Fibroblast of skin of abdomen (primary cell): ENCODE measurements at places on chromosomes 16 and 17.

DNA sequence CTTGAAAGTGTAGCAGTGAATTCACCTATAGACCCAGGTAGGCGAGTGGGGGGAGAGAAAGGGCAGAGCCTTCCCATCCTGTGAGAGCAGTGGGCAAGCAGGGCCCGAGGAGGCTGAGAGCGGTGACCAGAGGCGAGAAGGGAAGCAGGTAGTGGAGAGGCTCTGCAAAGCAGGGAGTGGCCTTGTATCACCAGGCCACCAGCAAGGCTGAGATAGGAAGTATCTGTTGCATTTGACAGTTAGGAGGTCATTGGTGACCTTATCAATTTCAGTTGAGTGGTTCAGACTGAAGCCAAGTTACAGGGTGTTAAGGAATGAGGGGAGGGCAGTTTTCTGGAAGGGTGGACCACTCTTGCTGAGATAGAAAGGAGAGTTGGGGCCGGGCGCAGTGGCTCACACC is 10.7 kb upstream of the HSD3B7 start:
- DNase-seq, result no peak

GRCh38 chr17:43779145-43780125 is 658 bp upstream of the DUSP3 start:
- peak; percentile 17 for DNase-seq

DNA sequence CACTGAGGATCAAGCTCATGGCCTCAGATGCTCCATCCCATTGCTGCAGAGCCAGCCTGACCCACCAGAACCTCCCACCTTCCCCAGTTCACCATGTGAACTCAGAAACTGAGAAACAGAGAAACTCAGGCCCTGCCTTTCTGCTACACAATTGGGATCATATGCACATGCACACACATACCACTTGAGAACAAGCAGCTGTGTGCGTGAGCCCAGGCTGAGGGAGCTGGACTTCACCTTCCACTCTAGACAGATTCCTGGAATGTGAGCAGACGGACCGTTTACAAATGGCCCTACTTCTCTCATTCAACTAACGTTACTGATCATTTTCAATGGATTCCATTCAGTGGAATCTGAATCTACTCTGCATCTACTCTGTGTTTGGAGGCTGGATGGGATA is 1.7 kb upstream of the SPEM2 start:
- no peak for DNase-seq

DNA sequence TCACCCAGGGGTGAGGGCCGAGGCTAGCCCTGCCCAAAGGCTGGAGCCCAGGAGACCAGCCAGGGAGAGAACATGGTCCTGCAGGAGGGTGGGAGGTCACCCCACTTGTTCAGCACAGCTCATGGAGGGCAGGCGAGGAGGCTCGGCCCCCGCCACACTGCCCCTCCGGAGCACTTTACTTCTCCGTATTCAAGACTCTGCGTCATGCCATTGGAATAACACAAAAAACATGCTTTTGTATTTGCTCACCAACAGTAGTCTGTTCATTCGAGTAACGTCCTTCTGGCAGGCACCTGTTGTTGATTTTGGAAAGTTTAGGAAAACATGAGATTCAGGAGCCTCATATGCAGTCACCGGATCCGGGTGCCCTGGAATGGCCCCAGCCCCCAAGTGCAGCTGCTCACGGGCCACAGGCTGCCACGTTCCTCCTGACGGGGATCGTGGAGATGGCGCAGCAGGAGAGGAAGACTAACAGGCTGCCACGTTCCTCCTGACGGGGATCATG is 81.1 kb upstream of the DNAH17 start:
- DNase-seq, result peak; percentile 81

DNA sequence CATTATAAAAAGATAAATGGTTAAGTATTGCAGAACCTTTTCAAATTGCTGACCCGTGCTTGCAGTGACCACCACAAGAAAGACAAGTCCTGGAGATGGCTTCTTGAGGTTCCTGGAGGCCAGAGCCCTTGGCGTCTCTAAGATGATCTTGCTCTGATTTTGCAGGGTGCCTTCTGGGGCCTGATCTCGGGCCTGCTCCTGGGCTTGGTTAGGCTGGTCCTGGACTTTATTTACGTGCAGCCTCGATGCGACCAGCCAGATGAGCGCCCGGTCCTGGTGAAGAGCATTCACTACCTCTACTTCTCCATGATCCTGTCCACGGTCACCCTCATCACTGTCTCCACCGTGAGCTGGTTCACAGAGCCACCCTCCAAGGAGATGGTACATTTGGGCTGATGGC is 63.0 kb downstream of the SLC5A11 start:
- no peak for DNase-seq

- DNase-seq, result no peak
Observed at GRCh38 chr16:82241469-82242052, 71.5 kb upstream of the MPHOSPH6 start.

- DNase-seq, result peak; percentile 45
Observed at GRCh38 chr16:71499775-71500364, 10.7 kb upstream of the ZNF19 start.

- no peak for DNase-seq
Observed at GRCh38 chr16:55301385-55302008, 22.5 kb upstream of the IRX6 start.

DNA sequence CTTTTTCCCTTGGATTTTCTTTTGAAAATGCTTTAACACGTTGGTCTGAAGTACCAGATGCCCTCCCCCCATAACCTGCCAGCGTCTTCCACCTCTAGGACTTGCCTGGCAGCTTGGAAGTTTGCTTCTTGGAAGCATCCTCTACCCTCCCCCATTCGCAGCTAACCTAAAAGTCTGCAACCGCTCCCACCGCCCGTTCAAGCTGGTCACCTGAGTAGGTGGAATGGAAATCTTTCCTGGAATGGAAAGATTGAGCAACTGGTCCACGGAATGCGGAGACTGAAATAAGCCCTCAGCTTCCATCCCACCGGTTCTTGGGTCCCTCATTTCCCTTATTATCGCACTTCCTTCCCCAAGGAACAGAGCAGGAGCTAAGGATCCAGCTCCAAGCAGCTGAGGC is 31.4 kb downstream of the HS3ST3B1 start:
- no peak for DNase-seq

GRCh38 chr16:57773019-57773418 is 29.3 kb downstream of the KIFC3 start:
- no peak for DNase-seq

DNA sequence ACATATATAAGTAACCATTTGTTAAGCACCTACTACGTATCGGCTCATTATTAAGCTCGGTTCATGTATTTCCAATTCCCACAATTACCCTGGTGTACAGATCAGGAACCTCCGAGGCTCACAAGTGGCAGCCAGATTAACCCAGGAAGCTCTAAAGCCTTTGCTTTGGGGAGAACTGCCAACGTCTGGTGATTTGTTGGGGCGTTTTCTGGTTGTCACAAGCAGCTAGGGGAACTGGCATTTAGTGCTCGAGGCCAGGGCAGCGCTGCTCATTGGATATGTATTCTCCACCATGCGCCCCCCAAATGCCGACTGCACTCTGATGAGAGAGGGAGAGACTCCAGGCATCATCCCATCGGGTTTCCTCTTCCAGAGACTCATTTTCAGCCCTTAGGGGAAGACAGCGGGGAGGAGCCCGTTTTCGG is 541 bp downstream of the ZNF18 start:
- no peak for DNase-seq

GRCh38 chr17:42574463-42574862 is 3.1 kb downstream of the PSMC3IP start:
- no peak for DNase-seq

DNA sequence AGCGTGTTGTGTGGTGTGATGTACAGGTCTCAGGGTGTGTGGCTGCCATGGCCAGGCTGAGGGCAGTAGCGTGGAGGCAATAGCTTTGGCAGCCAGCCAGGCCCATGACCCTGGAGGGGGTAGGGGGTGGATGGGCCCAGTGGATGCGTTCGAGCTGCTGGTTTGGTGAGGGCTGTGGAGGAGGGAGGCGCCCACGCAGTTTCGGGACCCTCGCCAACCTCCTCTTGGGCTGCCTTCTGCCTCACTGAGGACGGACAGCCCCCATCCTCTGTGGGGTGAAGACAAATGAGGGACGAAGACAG is 238.6 kb upstream of the GSE1 start:
- no peak for DNase-seq

GRCh38 chr17:67982034-67982640 is 14.1 kb downstream of the C17orf58 start:
- no peak for DNase-seq

DNA sequence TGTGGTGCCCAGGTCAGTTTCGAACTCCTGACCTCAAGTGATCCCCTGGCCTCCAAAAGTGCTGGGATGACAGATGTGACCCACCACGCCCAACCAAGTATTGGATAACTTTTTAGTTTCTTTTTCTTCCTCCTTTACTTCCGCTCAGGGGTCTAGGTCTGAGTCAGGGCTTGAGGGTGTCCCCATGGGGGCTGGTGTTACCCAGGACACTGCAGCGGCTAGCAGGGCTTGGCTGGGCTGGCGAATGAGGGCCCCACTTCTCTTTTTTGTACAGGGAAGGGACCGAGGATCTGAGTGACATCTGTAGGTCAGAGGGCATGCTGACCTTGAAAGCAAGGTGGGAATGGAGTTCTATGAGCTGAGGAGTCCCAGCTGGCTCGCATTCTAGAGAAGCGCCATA is 24.9 kb downstream of the RAB11FIP3 start:
- no peak for DNase-seq

DNA sequence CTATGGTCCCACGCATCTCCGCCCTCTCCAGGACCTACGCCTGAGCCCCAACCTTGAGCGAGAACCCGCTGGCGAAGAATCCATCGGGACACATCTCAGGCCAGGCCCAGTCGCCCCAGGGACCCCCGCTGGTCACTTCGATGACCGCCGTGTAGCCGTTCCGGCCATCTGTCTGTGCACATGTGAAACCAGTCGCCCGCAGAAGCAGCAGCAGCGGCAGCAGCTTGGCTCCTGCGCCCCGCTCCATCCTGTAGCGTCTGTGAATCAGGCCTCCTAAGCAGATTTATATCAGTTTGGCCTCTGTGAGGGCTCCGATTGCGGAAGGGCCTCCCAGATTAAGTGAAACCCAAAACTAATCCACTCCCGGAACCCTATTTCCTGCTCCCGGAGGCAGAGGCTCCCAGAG is at the start of gene VMO1:
Gene VMO1 (minus strand): TSS at position 259 of the 406 bp plus-strand sequence. CDS start 12 bp downstream, at position 247.
- peak; percentile 18 for DNase-seq

DNA sequence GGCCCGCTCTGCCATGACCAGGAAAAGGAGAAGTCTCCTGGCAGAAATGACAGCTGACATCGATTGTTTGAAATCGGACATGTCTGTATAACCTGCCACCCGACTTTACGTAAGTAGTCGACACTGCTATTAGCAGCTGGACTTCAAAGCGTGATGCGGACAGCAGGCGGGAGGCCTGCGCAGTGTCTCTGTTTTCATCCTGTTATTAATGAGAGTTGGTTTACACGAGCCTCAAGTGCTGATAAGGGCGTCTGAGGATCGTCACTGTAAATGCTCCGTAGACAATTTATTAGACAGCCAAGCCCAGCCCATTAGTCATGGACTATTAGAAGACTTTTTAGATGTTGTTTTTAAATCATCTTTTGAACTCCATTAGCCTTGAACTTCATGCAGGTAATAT is 328.3 kb downstream of the FOXL1 start:
- DNase-seq, result no peak

DNA sequence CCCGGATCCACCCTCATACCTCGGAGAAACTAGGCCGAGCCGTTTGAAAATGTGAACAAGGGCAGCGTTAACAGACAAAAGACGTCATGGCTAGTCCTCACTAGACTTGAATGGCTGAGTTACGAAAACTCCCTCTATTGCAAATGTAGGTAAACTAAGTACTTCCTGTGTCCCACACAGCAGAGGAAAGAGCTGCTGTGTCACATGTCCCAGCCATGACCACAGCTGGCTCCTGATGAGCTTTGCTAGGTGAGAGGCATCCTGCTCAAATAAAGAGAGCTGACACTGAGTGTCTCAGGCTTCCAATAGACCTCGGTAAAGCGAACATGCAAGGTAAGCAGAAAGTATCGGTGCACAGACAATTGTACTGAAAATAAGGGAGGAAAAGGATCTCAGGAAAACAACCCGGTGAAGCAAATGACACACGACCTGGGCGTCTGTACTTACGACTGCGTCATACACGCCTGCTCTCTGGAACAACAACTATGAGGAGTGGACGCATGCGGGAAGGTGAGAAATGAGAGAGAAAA is 26.0 kb downstream of the TMEM204 start:
- no peak for DNase-seq

- DNase-seq, result no peak
Observed at GRCh38 chr16:49112754-49113153, 168.9 kb downstream of the CBLN1 start.

DNA sequence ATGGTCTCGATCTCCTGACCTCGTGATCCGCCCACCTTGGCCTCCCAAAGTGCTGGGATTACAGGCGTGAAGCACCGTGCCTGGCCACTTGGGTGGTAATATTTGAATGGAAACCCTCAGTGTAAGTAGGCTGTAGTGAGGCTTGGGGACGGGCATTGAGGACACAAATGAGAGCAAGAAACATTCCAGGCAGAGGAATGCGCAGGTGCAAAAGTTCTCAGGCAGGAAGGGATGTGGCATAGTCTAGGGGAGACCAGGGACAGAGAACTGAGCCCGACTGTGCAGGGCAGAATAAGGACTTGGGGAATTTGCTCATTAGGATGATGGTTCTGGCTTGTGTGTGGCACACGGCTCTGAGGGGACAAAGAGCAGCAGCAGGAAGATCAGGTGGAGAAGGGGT is 54.8 kb downstream of the GRB2 start:
- DNase-seq, result no peak

DNA sequence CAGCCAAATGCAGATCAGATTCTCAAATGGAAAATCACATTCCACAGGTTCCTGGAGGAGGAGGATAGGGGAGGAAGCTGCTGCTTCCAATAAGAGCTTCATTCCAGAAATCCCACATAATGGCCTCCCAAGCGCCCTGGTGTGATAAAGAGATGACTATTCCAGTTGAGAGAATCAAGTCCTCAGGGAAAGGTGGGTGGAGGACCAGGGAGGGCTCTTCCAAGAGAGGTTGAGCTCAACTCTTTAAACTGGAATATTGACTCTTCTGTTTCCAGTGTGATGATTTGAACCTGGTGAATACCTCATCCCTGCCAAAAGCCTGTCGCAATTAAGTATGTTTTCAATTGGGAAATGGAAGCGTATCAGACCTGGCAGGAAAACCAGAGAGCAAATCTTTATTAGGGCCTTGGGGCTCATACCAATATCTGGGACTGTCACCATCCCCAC is 81.4 kb upstream of the DYNLRB2 start:
- peak; percentile 78 for DNase-seq

DNA sequence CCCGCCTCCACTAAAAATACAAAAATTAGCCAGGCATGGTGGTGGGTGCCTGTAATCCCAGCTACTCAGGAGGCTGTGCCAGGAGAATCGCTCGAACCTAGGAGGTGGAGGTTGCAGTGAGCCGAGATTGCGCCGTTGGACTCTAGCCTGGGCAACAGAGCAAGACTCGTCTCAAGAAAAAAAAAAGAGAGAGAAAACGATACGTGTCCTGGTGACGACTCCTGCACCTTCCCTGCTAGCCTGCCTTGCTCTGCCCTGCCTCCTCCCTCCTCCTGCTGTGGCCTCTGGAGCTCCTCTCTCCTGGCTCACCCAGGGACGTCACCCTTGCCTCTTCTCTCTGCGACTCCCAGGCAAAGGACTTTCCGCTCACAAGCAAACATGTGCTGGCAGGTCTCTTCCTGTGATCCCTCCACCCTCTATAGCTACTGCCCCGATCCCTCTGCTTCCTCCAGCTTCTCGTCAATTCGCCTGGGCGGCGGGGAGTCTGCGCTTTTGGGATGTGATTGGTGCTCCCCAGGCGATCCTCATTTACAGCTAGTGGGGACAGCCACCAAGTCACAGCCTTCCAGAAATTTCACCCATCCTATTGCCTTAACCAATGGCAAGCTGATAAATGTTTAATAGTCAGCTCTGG is 25.5 kb upstream of the CBX4 start:
- no peak for DNase-seq
